ENCODE measurements at places on chromosomes 6 and 20. TPM values are rescaled to one million over a fixed set of nuclear protein-coding genes. Genes with fewer than 3 reads are reported as not detected.

Gene CRISP2
- not detected for total RNA-seq

Gene COL11A2
- 0.25 TPM for total RNA-seq

Gene ANKRD66
- total RNA-seq: not detected

DNA sequence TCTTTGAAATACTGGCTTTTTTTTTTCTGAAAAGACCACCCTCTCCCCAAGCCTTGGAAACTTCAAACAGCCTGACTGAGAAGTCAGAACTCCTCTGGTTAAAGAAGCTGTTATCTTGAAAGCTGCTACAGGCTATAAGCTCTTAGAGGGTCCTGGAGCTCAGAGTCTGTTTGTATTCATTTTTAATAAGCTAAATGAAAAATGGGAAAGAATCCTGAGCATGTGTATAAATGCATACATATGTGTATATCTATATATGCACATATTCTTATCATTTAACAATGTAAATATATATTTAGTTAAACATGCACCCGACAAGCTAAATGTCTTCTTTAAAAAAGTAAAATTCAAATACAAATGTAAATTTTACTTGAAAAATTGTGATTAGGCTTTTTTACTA lies 494.9 kb upstream of the POU3F2 start:
- no peak for DNase-seq
- H3K36me3 ChIP-seq: no peaks in the 10 kb centered on the region
- no peaks in the 10 kb centered on the region for H3K4me1 ChIP-seq
- H3K27ac ChIP-seq: no peak overlapping the region
- H3K4me3 ChIP-seq: no peak overlapping the region

GRCh38 chr6:11189865-11190624 lies 42.4 kb downstream of the NEDD9 start:
- H3K27ac ChIP-seq: no peak overlapping the region
- H3K4me1 ChIP-seq: no peaks in the 10 kb centered on the region
- DNase-seq: no peak
- H3K27me3 ChIP-seq: no peaks in the 10 kb centered on the region

DNA sequence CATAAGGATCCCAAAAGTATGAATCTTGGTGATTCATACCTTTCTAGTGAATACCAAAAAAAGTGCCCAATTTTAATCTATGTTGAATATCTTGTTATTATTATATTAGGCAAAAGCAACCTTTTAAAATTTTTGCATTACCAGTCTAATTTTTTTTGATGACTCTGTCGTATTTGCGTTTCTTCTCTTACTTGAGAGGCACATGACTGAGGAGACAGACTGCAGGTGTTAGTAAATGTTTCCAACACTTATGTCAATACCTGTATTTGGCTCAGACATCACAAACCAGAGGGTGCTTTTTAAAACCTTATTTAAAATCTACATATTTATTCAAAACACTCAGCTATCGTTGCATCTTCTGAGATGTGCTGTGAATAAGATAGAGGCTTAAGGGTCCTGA lies 27.1 kb downstream of the ID4 start:
- no peaks in the 10 kb centered on the region for H3K27me3 ChIP-seq
- no peak overlapping the region for H3K27ac ChIP-seq
- no peak for DNase-seq
- H3K36me3 ChIP-seq: no peaks in the 10 kb centered on the region

GRCh38 chr6:27812805-27813492 lies 99.2 kb downstream of the OR2B2 start:
- H3K27ac ChIP-seq: no peak overlapping the region
- no peak overlapping the region for H3K4me3 ChIP-seq
- H3K4me1 ChIP-seq: peaks cover 12% of the 10 kb centered on the region
- H3K27me3 ChIP-seq: no peaks in the 10 kb centered on the region
- H3K36me3 ChIP-seq: no peaks in the 10 kb centered on the region
- DNase-seq: no peak

Gene JPH2
- 13.8 TPM for total RNA-seq

Gene TCF15
- not detected for total RNA-seq

Gene NOX3
- not detected for total RNA-seq
